Fibroblast of skin of right quadriceps (primary cell): ENCODE measurements at places on chromosomes 16 and 17.

DNA sequence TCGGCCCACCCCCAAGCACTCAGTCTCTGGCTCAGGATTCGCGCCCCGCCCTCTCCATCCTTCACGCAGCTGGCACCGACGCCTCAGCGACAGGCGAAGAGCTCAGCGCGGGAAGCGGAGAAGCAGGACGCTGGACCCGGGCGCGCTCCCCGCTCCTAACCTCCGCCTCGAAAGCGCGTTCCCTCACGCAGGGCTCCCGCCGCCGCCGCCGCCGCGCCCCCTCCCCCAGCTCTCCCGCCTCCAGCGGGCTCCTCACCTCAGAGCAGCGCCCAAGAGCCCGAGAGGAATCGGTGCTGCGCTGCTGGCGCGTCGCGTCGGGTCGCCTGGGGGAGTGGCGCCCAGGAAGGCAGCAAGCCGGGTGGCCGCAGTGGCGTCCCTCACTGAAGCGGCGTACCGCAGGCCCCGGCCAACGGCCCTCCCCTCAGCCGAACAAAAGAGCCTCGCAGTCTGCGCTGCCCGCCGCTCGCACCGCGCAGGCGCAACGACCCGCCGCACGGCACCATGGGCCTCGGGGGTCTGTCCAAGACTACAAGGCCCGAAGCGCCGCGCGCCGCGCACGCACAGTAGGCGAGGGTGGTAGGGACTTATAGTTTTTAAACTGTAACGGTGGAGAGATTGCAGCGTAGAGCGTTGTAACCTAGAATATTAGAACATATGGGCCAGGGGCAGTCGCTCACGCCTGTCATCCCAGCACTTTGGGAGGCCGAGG, at the start of gene CBX1:
Gene CBX1, minus strand, starts transcription at position 467 of the 709 bp plus-strand sequence. CDS start 24,474 bp downstream, outside the sequence.
- peak; percentile 94 for DNase-seq

GRCh38 chr17:66255112-66255511, 25.9 kb upstream of the APOH start:
- peak; percentile 82 for DNase-seq

DNA sequence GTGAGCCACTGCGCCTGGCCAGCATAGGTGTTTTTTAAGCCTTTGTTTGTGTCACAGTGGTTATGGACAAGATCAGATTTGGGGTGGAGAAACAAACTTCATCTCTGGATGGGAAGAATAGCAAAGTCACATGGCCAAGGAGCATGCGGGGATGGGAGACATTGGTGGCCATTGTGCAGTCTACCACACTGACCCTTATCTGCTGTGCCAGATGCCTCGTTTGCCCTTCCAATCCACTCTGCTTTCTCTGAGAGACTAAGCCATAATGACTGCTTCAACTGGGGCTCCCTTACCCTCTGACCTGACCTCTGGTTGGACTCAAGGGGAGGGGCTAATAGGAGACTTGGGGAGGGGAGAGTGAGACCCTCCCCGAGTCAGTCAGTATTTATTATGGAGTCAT, 166.8 kb downstream of the PRKCB start:
- DNase-seq: no peak

- no peak for DNase-seq
Observed at GRCh38 chr16:88651276-88651988, 579 bp upstream of the CYBA start.

- DNase-seq: no peak
Observed at GRCh38 chr17:8046306-8046928, 7.6 kb downstream of the ALOX15B start.

GRCh38 chr16:72284042-72284789, 112.3 kb upstream of the PMFBP1 start:
- DNase-seq: no peak

GRCh38 chr16:52320930-52321439, 226.0 kb downstream of the TOX3 start:
- DNase-seq: no peak

GRCh38 chr17:39325528-39326240, 75.7 kb downstream of the FBXL20 start:
- no peak for DNase-seq
